ENCODE measurements at places on chromosomes 2 and 18. TPM values are rescaled to one million over a fixed set of nuclear protein-coding genes. Genes with fewer than 3 reads are reported as not detected.

DNA sequence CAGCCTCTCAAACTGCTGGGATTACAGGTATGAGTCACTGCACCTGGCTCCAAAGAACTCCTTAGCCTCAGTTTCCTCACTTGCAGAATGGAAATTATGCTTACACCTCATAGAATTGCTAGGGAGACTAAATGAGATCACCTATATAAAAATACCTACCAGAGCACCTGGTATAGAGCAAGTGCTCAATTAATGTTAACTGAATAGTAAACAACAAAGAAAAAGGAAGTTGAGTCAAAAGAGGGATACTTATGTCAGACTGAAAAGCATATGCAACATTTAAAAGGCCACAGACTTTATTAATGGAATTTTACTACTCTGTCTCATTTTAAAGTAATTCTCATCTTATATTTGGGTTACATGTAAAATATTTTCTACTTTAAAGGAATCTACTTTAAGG, 138.3 kb upstream of the SMAD7 start:
- DNase-seq = no peak

GRCh38 chr2:203394519-203395227, 66.5 kb downstream of the ABI2 start:
- no peak for DNase-seq

Gene FAP
- 0.14 TPM for total RNA-seq

- DNase-seq = no peak
These were observed 428.8 kb downstream of the ZNF521 start for GRCh38 chr18:24923138-24923537.

GRCh38 chr2:69796174-69796573, 33.3 kb upstream of the GMCL1 start:
- DNase-seq = no peak
